Activated CD4-positive, alpha-beta T cell treated with anti-CD3 and anti-CD28 coated beads for 48 hours (primary cell): ENCODE measurements at places on chromosomes 3 and 15.

GRCh38 chr15:100191161-100191560 lies 150.6 kb downstream of the ADAMTS17 start:
- no peak for DNase-seq

GRCh38 chr15:73593304-73594074 lies 39.7 kb downstream of the NPTN start:
- DNase-seq = no peak

- DNase-seq = no peak
These were observed 31.8 kb downstream of the GPR176 start for GRCh38 chr15:39888243-39888642.

- DNase-seq = no peak
These were observed 53.0 kb downstream of the STARD5 start for GRCh38 chr15:81270781-81271491.

DNA sequence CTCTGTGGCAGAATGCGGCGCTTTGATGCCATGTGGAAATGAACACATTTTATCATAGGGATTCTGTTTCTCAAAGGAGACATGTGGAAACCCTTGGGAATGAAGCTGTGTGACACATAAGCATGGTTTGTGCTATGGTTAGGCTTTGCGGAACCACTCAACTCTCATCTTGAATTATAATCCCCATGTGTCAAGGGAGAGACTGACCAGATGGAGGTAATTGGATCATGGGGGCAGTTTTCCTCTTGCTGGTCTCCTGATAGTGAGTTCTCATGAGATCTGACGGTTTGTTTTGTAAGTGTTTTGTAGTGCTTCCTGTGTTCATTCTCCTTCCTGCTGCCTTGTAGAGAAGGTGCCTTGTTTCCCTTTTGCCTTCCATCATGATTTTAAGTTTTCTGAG lies 1109.2 kb upstream of the ALCAM start:
- no peak for DNase-seq

- DNase-seq = no peak
These were observed 25.6 kb upstream of the LCTL start for GRCh38 chr15:66591322-66591862.

GRCh38 chr3:42729404-42730145 lies 27.0 kb upstream of the HHATL start:
- no peak for DNase-seq

DNA sequence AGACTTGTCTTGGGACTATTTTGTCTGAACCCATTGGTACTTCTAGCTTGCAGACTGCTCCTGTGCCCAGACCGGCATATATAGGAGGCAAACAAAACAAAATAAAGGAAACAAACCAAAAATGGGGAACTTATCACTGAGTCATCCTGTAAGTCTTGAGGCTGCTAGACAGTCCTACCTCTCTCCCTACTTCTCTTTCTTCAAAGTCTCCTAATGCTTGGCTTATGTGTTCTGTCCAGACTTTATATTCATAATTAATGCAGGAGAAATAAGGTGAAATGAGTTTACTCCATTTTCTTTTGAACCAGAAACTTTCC lies 266.2 kb downstream of the ZNF385D start:
- no peak for DNase-seq

DNA sequence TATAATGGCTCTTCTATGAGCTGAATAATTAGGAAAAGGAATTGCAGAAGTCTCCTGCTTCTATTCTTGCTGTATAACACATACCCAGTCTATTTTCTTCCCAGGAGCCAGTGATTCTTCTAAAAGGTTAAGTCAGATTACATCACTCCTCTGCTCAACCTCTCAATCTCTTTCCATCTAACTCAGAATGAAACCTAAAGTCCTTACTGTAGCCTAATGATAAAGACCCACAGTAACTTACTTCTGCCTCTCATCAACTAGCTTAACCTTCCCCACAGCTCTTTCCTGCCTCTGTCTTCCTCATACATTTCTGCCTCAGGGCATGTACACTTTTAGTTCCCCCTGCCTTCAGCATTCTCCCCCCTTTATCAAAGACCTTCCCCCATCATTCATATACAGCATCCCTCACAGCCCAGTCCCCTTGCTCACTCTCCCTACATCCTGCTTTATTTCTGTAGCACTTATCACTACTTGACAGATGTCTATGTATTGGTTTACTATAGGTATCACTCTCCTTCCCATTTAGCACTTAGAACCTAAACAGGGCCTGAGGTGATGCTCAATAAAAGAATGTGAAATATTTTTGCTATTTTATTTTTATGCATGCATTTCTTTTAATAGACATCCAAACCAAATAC lies 28.5 kb upstream of the CMTM6 start:
- DNase-seq = no peak

- no peak for DNase-seq
These were observed 445.3 kb downstream of the C3orf38 start for GRCh38 chr3:88595026-88595425.

DNA sequence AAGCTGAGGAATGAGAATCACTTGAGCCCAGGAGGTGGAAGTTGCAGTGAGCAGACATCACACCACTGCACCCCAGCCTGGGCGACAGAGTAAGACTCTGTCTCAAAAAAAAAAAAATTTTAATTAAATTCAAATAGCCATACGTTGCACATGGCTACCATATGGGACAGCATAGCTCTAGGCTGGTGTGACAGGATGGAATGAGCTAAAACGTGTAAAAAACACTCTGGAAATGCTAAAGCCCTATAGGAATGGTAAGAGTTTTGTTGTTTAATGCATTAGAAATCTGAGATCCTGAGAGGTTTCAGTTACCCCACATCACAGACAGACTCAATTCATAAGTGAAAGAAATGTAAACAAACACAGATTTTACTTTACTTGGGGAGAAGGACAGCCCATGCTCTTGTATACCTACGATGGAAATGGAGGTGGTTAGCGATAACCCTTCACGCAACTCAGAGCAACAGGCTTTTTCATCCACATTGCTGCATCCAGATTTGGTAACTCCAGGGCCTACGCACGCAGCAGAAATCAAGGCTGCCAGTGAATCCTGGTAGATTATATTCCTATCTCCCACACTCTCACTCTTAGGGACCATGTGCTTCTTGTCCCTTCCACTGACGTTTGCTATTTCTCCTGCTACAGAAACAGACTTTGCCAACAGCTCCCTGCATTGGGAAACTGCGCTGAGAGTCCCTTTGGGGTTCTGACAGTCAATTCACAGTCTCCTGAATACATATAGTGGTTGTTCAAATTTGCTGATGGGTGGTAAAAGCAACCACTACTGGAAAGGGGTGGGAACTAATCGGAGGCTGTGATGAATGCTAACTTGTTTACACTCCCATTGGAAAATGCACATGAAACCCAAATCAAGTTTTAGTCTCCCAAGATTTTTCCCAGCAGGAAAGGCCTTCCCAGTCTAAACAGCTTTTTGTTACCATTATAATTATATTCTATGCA lies 3.1 kb downstream of the SH3BP5 start:
- DNase-seq = no peak

DNA sequence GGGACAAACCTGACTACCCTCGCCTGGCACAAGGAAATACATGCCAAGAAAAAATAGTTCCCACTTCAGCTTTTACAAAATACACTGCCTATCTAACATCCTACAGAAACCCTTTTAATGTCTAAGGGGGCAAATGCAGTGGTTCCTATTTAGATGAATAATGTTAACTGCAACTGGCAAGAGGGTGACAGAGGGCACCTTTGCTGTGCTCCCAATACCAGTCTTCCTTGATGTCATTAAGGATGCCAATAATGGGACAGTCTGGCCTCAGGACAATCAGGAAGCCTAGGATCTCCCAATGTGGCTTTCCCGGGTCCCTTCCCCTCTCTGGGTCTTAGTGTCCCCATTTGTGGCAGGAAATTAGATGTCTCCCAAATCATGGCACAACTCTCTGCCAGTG lies 13.9 kb downstream of the CSRNP1 start:
- DNase-seq = no peak

DNA sequence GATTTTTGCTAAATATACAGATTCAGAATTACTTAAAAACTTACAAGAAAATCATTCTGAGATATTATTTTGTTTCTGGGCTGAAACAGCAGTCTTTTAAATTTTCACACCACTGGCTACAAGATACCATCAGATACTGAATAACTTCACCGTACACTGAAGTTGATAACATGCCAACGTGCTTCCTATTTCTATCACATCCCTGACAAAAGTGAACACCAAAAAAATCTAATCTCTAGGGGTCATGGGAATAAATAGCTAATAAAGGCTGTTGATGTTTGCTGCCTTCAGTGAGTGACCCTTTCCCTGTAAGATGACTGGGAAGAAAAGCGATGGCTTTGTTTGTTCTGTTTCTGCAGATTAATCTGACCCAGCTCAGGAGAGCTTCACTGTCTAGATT lies 120.5 kb downstream of the DUT start:
- DNase-seq = no peak

DNA sequence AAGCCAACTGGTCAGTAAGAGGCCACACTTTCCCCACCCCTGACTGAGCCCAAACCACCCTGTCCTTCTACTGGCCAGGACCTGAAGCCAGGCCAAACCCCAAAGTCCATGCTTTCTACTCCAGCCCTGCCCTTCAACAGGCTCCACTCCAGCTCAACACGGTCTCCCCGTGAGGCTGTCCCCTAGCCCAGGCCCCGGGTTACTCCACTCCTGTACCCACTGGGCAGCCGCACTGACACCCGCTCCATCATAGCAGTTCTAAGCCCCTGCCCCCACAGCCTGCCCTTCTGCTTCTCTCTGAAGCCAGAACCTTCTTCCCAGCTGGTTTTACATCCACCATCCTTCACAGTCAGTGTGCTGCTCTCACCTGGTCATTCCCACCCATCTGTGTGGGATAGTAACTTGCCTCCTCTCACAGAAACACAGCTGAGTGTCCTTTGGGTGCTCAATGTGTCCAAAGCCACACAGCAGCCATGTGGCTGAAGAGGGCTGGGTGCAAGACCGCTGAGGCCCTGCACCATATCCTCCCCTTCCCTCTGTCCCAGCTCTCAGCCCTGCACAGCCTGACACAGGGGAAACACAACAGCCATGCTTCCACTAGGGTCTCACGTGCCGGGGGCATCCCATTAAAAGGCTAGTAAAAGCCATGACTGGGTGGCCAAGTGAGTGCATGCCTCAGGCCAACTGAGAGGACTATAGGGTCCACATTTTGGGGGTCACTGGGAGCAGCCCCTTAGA lies 38.1 kb downstream of the TLE3 start:
- no peak for DNase-seq

GRCh38 chr3:98711426-98711825 lies 51.7 kb upstream of the ST3GAL6 start:
- no peak for DNase-seq

DNA sequence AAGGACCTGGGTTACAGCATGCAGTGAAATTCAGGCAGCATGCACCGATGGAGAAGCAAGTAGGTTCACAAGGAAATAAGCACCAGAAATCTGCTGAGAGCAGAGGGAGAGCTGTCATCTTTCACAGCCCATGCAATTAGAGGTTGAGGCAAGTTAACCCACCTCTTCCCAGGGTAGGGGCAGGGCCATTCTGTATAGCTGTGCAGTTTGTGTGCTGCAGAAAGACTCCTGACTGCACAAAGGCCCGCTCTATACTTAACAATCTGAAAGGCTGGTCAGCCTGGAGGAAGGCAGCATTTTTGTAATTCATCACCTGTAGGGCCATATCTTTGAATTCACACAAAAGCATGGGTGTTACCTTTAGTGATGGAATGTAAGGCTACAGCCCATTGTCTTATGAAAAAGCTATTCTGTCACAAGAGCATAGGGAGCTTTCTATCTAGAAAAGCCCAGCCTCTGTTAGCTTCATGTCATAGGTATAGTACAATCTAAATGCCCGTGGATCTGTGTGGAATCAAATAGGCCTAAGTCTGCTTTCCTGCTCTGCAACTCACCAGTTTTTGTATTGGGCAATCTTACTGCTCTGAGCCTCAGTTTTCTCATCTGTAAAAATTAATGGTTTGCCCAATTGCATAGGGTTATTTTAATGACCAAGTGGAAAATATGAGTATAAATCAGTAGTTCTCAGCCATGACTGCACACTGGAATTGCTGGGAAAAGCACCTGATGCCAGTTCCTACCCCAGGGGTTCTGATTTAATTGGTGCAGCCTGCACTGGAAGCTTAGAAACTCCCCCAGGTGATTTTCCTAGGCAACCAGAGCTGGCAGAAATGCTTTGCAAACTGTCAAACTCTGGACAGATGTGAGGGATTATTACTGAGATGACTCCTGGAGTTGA lies 65.2 kb downstream of the ATP13A5 start:
- DNase-seq = no peak

- DNase-seq = no peak
These were observed 64.4 kb upstream of the CSPG5 start for GRCh38 chr3:47643092-47643491.

GRCh38 chr3:90241481-90241880 lies 1134.1 kb downstream of the EPHA3 start:
- DNase-seq = no peak

DNA sequence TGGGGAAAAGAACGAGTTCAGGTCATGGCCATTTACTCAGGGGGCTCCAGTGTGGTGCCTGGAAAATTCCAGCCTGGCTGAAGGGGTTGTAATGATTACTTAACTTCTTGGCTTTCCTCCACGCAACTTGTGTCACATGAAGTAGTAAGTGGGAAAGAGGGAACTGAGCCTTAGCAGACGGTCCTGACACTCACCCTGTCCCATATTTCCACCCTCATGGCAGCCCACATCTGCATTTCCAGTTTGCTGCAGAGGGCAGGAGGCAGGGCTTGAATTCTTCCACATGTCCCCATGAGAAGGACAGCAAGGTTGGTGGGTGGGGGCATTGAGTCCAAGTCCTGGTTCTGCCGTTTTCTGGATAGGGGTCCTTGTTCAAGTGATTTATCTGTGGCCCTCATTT lies 7.8 kb upstream of the CAMP start:
- DNase-seq = no peak

- no peak for DNase-seq
These were observed 38.6 kb downstream of the SUCNR1 start for GRCh38 chr3:151912028-151912427.

GRCh38 chr3:44077267-44077666 lies 164.4 kb upstream of the TOPAZ1 start:
- DNase-seq = no peak

DNA sequence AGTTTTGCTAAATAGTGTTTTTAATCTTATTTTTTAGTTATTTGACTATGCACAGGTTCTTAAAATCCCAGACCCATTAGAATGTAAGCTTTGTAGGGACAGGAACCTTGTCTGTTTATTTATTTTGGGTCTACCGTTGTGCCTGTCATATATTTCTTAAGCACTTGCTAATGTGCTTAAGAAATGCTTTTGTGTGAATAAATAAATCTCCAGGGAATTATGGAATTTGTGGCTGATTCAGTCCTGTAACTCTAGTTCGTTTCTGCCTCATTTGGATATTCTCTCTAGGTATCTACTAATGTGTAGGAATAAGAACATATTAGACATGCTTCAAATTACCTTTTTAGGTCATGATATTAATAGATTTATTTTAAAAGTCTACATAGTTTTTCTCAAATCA lies 161.6 kb downstream of the LPP start:
- no peak for DNase-seq
